B cell (primary cell): ENCODE measurements at places on chromosomes 11 and 22. TPM values are rescaled to one million over a fixed set of nuclear protein-coding genes. Genes with fewer than 3 reads are reported as not detected.

GRCh38 chr11:1225386-1226225, 2.7 kb downstream of the MUC5B start:
- peaks cover 2% of the 10 kb centered on the region for H3K27me3 ChIP-seq
- no peak overlapping the region for H3K27ac ChIP-seq
- H3K4me3 ChIP-seq: no peak overlapping the region
- DNase-seq: no peak

- no peaks in the 10 kb centered on the region for H3K27me3 ChIP-seq
- peaks cover 19% of the 10 kb centered on the region for H3K4me1 ChIP-seq
- H3K36me3 ChIP-seq: peaks cover 18% of the 10 kb centered on the region
- no peak overlapping the region for H3K4me3 ChIP-seq
- DNase-seq: peak; percentile 52
- H3K27ac ChIP-seq: no peak overlapping the region
Measured at GRCh38 chr11:75896843-75897419, 81.9 kb downstream of the UVRAG start.

DNA sequence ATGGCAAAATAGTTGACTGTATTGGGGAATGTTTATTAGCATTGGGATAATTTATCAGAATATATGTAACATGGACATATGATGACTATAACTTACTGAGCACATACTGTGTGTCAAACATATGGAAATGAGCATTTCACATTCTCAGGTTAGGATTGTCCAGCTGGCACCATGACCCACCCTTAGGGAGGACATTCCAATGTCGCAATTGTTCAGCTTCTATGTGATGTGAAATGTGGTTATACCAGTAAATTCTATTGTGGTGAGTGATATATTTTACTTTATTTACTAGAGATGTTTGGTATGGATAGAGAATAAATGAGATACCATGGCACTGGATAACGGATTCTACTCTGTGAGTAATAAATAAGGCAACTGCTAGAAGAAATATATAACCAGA, 50.4 kb downstream of the OR4A47 start:
- H3K4me1 ChIP-seq: no peaks in the 10 kb centered on the region
- H3K27me3 ChIP-seq: no peaks in the 10 kb centered on the region
- DNase-seq: no peak
- no peak overlapping the region for H3K4me3 ChIP-seq
- H3K27ac ChIP-seq: no peak overlapping the region

The LARGE2 gene
- 250 and 264 TPM in 2 replicates for polyA plus RNA-seq

The BATF2 gene
- 0.39 and 1.7 TPM in 2 replicates for polyA plus RNA-seq
